ENCODE measurements at places on chromosomes 6 and 20.

- no peak for DNase-seq
These were observed 637 bp downstream of the MYLK4 start for GRCh38 chr6:2749969-2750600.

GRCh38 chr6:6811128-6812009 lies 222.8 kb downstream of the LY86 start:
- DNase-seq = no peak

DNA sequence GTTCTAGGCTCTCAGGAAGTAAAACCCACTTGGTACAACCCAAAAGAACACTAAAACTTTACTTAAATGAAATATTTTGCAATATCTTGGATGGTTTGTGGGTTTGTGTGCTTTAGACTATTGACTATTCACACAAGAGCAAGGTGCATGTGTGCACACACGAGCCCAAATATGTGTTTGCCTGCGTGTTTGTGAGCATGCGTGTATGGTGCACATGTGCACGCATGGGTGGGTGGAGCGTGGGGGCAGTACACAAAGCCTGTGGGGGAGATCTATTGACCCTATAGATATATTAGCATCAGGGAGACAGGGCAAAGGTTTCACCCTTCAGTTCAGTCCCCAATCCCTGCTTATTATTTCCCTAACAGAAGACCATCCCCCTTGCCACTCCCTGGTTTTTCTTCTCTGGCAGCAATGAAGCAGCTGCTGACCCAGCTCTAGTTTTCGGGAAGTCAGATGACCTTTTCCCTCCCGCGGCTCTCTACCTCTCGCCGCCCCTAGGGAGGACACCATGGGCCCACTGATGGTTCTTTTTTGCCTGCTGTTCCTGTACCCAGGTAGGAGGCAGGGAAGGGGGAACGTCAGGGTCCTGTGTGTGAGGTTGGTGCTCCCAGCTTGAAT lies at the start of gene C2:
Gene C2 (plus strand): TSS at position 476 of the 621 bp plus-strand sequence. CDS start 36 bp downstream, at position 512.
- no peak for DNase-seq

DNA sequence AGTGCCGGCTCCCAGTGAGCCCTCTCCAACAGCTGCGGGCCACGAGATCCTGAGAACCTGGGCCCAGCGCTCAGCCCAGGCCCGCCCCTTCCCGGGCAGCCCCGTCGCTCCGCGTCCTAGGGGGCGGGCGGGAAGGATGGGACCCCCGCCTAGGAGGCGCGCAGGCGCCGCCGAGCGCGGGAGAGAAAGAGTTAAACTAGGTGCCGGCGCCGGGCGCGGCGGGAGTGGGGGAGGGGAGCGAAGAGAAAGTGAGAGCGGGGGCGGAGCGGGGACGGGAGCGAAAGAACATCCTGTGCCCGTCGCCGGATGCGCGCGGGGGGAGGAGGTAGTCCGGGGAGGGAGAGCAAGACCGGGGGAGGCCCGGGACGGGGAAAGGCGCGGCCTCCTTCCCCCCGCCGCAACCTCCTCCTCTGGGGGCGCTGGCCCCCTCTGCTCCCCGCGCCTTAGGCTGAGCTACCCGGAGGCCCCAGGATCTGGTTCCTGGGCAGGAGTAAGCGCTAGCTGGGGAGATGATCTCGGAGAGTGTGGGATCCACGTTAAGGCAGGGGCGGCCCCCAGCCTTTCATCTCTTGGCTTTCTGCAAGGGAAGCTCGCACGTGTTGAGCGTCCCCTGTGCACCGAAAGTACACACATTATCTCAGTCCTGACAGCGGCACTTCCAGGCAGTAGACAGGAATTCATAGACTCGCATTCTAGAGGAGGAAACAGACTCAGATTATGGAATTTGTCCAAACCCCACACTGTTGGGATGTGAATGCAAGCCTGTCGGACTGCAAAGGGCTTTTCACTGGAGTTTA lies 4.9 kb upstream of the ARMC12 start:
- DNase-seq = peak; percentile 95

GRCh38 chr6:135222623-135223022 lies 41.5 kb downstream of the MYB start:
- DNase-seq = no peak

GRCh38 chr6:127518191-127518709 lies 885 bp downstream of the MTCL3 start:
- DNase-seq = no peak

DNA sequence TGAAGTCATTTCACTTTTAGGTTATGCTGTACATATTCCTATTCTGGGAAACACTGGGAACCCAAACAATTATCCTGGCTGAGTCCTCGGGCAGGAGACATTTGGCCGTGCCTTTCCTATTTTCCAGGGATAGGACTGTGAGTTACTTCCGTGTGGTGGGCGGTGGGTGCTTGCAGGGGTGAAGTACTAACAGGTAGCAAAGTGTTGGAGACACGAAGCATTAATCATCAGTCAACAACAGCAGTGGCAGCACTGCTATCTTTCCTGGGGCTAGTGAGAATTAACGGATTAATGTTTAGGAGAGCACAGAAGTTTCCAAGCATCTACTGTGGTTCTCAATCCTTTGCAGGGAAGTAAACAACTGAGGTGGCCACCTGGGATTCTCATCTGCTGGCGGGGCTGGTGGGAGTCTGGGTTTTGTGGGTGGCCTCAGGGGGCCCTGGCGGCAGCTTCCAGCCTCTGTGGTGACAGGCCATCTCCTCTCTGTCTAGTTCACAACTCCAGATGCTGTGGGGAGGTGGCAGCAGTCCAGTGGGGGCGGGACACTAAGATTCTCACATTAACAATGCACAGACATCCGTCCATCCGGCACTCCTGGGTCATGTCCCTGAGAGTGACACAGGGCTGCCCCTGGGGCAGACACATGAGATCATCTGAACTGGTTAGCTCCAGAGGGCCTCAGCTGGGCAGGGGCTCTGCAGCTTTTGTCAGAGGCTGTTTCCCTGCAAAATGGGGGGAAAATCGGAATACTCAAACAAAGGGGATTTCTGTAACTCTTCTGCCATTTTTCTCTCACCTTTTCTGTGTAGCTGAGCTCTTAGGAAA lies 90.9 kb downstream of the GJA10 start:
- DNase-seq = peak; percentile 74

- no peak for DNase-seq
These were observed 67.3 kb downstream of the RNF144B start for GRCh38 chr6:18454446-18454845.

DNA sequence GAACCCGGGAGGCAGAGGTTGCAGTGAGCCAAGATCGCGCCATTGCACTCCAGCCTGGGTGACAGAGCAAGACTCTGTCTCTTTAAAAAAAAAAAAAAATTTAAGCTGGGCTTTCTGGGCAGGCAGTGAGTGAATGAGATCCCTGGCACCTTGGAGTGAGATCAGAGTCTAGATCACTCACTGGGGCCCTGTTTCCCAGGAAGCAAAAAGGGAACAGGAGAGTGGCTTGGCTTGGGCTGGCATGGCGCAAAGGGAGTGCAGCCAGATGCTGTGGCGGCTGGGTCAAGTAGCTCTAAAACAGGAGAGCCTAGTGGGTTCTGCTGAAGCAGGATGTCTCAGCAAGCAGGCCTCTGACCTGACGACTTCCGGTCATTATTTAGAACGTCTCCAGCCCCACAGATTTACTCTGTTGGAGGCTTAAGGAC lies 10.4 kb downstream of the PLCG1 start:
- peak; percentile 28 for DNase-seq

DNA sequence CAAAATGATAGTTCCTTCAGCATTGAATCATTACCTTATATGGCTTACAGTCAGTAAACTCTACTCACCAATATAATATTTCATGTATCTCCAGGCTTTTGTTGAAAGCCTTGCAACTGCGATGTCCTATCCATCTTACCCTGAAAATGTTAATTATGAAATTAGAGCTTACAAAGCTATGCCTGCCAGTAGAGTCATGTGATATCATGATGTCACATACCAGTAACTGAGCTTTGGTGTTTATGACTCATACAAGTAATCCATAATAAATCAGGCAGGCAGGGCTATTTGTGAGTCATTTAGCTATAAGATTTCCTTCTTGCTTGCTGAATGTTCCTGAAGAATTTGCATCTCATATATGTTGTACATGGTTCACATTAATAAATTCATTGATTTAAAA lies 44.9 kb upstream of the FAM83B start:
- no peak for DNase-seq

DNA sequence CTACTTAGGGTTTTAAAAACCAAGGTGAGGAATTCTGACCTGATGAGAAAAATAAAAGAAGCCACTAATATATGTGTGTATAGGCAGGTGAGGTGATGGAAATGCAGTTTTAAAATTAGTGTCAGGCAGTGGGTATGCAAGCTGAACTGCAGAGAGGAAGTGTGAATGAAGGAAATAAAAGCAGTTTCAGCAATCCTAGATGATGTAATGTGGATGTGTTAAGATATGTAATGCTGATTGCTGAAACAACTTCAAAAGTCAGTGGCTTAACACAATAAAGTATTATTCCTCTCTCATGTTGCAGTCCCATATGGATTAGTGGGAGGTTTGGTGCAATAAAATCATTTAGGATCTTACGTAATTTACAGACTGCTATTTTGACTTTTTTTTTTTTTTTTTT lies 119.9 kb upstream of the ASCC3 start:
- DNase-seq = no peak

DNA sequence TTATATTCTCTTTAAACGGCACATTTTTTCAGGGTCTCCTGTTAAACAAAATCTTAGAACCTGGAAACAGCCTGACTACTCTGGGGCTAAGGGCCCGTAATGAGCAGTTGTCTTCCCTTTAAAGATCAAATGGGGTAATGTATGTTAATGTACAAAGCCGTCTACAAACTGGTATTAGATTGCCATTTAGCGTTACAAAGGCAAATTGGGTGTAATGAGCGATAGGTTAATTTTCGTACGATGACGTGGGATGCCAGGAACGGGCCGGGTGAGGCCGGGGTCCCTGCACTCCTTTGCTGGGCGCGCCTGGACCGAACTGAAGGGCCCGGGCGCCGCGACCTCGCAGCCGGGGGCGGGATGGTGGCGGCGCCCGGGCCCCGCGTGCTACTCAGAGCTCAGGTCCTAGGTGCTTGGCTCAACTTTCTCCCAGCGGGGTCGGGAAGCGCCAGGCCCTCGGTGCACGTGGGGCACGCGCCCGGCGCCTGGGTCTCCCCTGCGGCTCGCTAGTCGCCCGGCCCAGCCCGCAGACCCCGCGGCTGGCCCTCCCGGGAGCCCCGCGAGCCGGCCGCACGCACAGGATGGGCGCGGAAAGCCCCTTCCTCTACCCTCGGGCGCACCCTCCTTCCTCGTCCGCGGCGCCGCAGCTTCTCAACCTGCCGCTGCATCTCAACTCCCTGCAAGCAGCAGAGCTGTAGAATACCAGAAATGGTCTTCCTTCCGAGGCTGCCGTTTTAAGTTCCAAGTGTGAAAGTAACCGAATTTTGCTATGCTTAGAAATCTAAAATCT lies 5.9 kb downstream of the NKX2-4 start:
- DNase-seq = no peak

DNA sequence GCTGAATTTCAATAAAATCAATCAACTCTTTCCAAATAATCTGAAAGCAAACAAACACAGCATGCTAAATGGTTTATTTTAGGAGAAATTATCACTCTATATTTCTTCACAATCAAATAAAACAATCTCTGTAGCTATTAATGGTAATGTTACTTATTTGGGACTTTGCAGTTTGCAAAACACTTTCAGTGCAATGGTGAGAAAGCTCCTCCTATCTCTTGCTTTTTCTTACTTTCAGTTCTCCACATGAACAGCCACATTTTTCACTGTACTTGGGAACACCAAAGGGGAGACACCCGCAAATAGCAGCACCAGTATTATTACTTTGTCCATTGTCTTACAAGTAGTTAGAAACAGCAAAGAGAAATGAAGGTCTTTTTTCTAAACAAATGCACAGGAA lies 92.4 kb downstream of the DST start:
- no peak for DNase-seq

GRCh38 chr6:3798055-3798919 lies 46.8 kb upstream of the PXDC1 start:
- no peak for DNase-seq

DNA sequence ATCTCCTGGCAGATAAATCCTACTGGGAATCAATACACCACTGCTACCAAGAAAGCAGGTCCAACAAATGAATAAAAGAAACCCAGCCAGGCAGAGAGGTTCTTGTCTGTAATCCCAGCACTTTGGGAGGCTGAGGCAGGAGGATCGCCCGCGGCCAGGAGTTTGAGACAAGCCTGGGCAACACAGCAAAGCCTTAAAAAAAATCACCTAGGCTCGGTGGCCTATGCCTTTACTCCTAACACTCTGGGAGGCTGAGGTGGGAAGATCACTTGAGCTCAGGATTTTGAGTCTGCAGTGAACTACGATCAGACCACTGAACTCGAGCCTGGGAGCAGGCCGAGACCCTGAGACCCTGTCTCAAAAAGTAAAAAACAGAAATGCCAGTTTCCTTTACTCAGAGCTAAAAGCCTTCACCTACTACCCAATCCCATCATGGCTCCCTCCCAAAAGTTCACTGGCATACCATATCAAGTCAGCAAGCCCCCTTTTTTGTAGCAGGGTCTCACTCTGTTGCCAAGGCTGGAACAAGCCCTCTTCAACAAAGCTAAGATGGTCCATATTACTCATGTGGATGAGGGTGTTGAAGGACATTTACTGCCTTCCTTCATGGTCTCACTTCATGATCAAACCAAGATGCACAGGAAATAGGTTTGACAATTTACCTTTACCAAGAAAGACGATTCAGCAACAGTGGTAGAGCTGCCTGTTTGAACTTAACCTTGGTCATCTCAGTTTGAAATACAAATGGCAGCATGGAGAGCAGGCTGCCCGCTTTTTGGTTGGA lies 5.3 kb downstream of the SNX5 start:
- DNase-seq = no peak

- DNase-seq = no peak
These were observed 56.9 kb downstream of the CHMP4B start for GRCh38 chr20:33868042-33868441.

DNA sequence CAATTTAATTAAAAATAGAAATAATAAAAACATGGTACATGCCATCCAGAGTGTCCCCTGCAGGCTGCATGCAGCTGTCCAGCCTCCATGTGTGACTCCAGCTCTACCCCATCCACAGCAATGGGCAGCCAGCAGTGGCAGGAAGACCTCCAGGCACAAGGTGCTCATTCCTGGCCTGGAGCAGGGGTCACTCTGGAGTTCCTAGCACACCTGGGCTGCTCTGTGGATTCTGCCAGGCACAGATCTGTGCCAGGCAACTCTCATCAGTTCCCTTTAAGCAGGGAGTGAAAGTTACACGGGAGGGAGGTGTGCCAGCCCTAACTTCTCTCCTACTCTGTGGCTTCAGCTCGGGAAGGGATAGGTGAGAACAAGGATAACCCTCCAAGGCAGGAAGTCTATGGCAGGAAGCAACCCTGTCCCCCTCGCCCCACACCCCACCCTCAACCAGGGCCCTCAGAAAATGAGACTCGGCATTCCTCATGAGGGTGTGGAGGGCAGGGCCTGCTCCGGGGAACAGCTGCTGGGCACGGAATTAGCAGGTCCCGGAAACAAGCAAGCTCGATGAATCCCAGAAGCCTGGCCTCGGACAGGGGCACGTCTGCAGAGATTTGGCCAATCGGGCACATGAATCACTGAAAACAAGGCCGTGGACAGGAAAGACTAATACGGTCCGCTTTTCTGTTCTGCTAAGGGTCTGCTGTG lies 10.0 kb downstream of the JPH2 start:
- DNase-seq = no peak

GRCh38 chr6:19849755-19850154 lies 12.6 kb downstream of the ID4 start:
- DNase-seq = no peak

Data from hypothalamus (tissue), 51 donors.